ENCODE measurements at places on chromosomes 1 and 21.

GRCh38 chr1:204317170-204317569, 42.6 kb downstream of the PLEKHA6 start:
- DNase-seq = no peak

GRCh38 chr1:118254491-118255425, 69.7 kb upstream of the SPAG17 start:
- DNase-seq = no peak

DNA sequence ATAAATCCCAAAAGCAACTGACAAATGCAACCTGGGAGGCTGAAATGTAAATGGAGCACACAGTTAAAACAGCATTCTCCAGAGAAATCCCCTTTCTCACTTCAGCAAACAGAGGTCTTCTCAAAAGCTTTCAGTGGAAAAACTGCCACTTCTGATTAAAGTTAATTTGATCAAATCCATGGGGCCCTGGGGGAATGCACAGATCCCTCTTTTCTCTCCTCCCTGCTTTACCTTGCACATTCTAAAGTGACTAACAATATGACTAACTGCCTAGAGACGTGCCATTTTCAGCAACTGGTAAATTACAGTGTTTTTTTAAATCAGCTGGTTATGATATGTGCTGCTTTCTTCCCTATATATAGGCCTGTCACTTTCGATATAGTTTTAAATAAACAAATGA, 142.5 kb downstream of the RERE start:
- no peak for DNase-seq

DNA sequence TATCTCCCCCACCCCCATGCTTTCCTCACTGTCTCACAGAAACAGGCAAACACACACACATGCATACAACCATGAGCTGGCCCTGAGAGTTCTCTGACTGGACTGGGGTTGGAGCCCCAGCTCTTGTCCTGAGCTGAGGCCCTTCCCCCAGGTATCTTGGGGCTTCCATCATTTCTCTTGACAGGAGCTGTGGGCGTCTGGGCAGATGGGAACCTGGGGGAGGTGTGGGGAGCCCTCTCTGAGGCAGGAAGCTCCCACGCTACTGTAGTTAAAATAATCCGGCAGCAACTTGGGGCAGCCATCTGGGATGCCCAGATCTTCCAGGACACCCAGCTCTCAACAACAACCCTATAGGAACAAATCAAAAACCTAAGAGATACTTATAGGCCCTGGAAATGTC, 2.7 kb upstream of the KIF21B start:
- no peak for DNase-seq

- DNase-seq = no peak
These were observed 90.2 kb upstream of the VAMP3 start for GRCh38 chr1:7680955-7681268.

- DNase-seq = no peak
These were observed 248.2 kb upstream of the SGIP1 start for GRCh38 chr1:66285618-66286270.

DNA sequence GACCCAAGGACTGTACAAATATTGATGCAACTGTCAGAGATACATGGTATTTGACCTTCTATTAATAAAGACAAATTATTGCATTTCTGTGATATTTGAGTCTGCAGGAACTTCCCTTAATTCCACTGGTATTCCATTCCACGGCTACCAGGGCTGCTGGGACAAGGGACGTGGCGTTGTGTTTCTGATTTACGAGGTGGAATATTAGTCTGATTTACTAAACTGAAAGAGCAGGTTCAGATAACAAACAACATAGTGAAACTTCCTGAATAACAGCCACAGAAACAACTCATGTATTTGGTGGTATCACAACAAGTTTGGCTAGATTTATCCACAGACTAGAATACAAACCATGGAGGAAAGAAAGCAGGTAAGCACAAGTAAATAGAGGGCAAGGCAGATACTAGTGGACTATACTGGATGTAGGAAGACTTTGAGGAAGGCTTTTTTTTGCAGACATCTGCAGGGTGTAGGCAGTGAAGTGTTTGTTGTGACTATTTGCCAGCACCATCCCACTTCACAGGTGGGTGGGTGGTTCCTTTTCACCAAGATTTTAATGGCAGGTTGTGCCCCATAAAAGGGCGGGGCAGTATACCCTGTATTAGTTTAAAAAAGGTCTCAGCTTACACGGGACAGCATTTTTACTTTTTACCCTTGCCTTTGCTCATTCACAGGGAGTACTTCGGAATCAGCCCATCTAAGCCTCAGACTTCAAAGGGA, 100.4 kb downstream of the FGGY start:
- DNase-seq = no peak

GRCh38 chr1:201900476-201900875, 11.8 kb downstream of the SHISA4 start:
- no peak for DNase-seq

DNA sequence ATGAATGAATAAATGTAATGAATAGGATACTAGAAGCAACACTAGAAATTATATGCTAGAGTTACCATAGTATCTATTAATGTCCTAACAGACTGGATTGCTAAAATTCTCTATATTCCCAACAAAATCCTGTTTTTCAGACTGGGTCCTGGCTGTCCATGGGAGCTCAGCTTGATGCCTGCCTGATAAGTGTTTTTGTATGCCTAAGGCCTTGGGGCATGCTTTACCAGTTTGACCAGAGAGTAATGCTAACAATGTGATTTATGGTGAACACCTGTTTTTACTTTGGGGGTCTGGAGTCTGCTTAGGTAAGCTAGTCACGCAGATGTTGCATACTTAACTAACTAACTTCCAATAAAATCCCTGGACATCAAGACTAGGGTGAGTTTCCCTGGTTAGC, 318.8 kb upstream of the DEPDC1 start:
- no peak for DNase-seq

Measured in stimulated activated CD8-positive, alpha-beta memory T cell treated with anti-CD3 and anti-CD28 coated beads, Interleukin-12 subunit alpha, Interleukin-12 subunit beta, amount 100 ng/mL, for 1 hour (primary cell).